Urinary bladder (tissue), 4 donors: ENCODE measurements at places on chromosomes 12 and 14. TPM values are rescaled to one million over a fixed set of nuclear protein-coding genes. Genes with fewer than 3 reads are reported as not detected.
A peak's percentile ranks its signal among the peaks of the same experiment; 100 is the strongest.

The ATP23 gene
- polyA plus RNA-seq: 16.1 TPM

GRCh38 chr12:54471793-54472192, 1.6 kb downstream of the GTSF1 start:
- DNase-seq: no peak

The FOXG1 gene
- not detected for polyA plus RNA-seq

- no peak for DNase-seq
These were observed 240.6 kb upstream of the CAND1 start for GRCh38 chr12:67028529-67028928.

The CALM1 gene
- 540 TPM for polyA plus RNA-seq

DNA sequence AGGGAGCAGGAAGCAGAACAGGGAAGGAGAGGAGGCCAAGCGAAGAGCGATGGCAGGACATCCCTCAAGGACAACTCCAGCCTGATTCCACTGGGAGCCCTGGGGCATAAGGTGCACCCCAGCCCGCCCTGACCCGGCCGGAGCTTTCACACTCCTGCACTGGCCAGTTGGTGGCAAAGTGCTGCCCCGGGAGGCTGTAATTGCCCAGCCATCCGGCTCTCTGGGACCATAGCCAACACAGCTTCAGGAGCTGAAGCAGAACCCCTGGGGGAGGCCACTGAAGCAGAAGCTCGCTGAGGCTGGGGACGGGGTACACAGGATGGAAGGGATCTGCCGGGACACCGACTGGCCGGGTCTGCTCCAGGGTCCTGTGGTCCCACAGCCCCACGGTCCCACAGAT, 41.9 kb upstream of the BEGAIN start:
- no peak for DNase-seq

The LHX5 gene
- polyA plus RNA-seq: not detected

The PRICKLE1 gene
- polyA plus RNA-seq: 8.9 TPM

- no peak for DNase-seq
These were observed 5.3 kb downstream of the ZNF10 start for GRCh38 chr12:133135747-133136146.

GRCh38 chr12:50400638-50401499, at the start of gene LARP4:
LARP4 (plus strand) TSS chr12:50400885; CDS start chr12:50401011, 126 bp downstream.
- peak; percentile 95 for DNase-seq

DNA sequence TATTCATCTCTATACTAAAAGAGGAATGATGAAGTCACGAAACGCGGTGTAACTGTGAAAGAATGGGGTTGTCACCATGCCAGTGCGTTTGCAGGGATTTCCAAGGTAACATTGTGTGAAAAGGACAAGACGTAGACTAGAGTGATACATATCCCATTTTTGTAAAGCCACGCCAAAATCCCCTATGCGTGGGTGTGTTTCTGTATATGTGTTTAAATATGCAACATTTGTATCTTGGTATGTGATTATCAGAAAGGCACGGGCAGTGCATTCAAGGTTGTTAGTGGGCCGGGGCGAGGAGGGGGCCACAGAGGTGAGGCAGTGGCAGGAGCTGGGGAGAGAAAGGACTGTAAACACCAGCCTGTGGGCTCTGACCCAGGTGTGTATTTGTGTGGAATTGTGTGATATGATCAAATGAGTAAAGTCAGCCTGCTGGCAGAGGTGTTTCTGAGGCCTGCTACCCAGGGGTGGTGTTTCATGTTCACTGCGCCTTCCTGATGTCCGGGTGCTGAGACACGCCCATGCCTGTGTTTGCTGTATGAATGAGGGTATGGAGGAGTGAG, 137.8 kb downstream of the ADGRD1 start:
- no peak for DNase-seq

DNA sequence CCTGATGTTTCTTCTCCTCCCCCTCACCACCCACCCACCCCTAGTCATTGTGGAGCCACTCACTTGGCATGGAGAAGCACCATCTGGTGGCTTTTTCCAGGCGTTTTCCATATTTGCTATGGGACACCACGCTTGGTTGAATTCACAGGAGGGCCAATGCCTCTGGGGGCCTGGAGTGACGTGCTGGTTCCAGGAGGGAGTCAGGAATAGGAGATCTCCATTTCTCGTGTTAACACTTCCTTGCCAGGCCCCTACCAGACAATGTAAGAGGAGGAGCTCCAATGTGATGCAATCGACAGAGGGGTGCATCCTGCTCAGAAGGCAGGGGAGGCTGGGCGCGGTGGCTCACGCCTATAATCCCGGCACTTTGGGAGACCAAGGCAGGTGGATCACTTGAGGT, 21.6 kb upstream of the TESC start:
- DNase-seq: no peak

The HOXC9 gene
- 0.73 TPM for polyA plus RNA-seq

DNA sequence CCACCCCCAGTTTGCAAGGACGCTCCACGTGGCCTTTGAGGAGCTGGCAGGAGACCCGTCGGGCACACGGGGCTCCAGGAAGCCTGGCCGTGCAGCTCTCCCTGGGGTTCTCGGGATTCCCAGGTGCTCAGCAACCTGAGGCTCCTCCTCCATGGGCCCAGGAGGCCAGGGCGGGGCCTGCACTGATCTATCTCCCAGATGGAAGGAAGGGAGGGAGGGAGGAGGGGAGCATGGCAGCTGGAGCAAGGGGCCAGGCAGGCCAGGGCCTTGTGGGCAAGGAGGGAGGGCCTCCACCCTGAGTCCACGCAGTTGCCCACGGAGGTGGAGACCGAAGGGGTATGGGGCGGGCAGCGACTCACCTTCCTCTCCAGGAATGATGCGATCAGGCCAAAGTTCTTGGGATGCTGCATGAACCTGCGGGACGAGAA, 127.3 kb downstream of the RFLNA start:
- no peak for DNase-seq
